ENCODE measurements at places on chromosomes 5 and 9.

GRCh38 chr5:158637039-158637438 is 462.7 kb downstream of the EBF1 start:
- no peak for DNase-seq

DNA sequence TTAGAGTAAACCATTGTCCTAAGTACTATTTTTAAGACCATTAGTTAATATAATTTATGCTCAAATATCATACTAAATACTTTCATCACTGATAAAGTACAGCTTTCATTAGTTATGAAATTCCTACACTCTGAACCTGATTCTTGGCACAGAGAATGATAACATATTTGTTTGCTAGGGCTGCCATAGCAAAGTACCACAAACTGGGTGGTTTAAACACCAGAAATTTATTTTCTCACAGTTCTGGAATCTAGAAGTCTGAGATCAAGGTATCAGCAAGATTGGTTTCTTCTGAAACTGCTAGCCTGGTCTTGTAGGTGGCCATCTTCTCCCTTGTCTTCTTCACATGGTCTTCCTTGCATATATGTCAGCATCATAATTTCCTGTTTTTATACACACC is 608.4 kb downstream of the TLE1 start:
- no peak for DNase-seq

DNA sequence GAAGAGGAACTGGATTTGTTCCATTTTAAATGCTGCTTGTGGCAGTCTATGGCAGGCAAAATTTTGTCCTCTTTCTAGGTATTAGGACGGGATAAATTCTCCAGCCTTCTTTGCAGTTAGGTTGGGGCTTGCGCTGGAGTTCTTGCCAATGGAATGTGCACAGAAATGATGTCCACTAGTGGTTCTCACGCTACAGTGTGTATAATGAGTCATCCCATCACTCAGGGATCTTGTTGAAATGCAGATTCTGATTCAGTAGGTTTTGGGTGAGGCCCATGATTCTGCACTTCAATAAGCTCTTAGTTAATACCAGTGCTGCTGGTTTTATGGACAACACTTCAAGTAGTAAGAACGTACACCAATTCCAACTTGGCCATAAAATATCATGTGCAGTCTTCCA is 317.6 kb upstream of the KLF4 start:
- DNase-seq = no peak

GRCh38 chr5:122405751-122406150 is 93.7 kb downstream of the SNCAIP start:
- no peak for DNase-seq

DNA sequence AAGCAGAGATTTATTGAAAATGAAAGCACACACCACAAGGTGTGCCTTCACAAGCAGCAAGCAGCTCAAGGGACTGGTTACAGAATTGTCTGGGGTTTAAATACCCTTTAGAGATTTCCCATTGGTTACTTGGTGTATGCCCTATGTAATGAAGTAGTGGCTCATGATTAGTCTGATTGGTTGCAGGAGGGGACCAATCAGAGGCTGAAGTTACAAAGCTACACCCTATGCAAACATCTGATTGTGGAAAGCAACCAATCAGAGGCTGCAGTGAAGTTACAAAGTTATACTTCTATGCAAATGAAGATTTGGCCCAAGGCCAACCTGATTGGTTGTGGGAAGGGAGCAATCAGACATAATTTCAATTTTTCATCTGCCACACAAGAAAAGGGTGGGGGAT is 119.9 kb downstream of the C9orf152 start:
- DNase-seq = no peak

DNA sequence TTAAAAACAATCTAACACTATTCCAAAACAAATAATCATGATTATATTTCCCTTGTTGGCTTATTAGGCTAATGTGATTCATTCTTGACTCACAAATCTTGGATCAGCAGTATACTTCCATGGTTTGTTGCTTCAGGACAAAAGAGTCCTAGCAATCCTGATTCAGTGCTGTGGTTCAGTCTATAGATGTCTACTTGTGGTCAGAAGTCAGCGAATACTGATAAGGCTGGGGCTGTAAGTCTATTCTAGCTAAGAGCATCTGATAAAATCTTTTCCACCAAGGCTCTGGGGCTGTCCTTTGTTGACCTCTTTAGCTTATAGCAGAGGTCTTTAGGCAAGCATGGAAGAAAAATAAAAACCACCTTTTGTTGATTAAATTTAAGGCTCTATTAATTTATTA is 4.4 kb upstream of the SMIM3 start:
- DNase-seq = no peak

- no peak for DNase-seq
These were observed 43.2 kb downstream of the PSMB7 start for GRCh38 chr9:124372038-124372437.

DNA sequence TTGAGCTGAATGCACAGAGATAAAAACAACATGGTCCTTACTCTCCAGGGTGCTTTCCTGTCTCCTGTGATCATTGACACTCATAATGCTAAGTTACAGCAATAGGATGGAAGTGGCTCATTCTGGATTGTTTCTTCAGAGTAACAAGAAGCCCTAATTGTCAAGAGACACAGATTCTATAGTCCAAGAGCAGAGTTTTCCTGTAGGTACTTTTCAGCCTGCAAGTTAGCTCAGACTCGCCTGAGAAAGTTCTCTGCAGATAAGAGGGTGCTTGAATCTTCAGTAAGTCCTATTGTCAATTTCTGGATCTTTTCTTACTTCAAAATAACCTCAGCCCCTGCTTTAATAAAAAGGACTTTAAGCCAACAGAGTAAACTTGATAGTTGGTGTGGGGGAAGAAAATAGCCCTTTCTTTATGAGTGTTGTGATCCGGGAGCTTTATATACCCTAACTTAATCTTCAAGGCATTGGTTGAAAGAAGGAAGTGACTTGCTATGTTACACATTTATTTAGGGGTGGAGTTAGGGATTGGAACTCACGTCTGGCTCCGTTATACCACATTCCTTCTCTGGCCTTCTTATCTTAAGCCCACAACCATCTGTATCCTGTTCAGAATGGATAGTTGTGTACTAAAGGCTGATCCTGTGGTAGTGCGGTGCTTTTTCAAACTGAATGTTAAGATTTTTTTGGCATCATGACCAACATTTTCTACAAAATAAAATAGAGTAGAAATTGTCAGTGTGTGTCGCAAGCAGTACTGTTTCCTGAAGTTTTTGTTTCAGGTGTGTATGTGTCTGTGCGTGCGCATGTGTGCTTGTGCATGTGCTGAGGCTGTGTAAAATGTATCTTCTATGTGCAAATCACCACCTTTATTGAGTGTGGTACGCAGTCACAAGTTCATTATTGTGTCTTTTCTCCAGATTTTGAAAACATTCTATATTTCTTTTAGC is 173.9 kb downstream of the WDR70 start:
- DNase-seq = no peak

DNA sequence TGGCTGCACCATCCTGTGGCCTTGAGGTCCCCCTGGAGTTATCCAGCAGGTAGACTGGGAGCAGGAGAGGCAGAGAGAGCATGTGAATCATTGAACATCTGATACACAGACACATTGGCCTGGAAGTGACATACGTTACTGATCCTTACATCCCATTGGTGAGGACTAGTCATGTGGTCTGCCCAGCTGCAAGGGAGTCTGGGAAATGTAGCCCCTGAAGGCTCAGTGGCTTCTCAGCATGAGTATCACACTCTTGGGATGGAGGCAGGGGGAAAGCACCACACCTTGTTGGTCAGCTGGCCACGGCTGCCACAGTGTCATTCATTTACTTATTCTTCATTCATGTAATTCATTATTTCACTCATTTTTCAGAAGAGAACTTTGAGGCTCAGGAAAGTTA is 13.3 kb upstream of the KCNMB1 start:
- DNase-seq = peak; percentile 9

GRCh38 chr5:31407921-31408693 is 123.8 kb downstream of the DROSHA start:
- no peak for DNase-seq

DNA sequence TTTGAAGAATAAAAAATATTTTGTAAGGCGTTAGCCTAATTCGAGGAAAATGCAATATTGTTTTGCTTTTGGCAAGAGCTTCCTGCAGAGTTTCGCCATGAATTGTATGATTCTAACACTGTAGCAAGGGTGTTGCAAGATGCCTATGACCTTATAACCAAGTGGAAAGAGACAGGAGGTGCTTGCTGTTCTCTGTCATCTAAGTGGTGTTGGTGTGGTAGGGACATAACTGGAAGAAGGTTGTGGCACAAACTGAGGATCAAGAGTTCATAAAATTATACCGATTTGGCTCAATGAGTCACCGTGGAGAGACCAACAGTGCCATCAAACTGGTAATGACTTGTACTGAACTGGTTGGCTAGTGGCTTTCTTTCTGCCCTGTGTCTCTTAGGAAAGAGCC is 6.3 kb downstream of the STC2 start:
- DNase-seq = no peak

- no peak for DNase-seq
These were observed 27.8 kb upstream of the SLC6A19 start for GRCh38 chr5:1173485-1174070.

DNA sequence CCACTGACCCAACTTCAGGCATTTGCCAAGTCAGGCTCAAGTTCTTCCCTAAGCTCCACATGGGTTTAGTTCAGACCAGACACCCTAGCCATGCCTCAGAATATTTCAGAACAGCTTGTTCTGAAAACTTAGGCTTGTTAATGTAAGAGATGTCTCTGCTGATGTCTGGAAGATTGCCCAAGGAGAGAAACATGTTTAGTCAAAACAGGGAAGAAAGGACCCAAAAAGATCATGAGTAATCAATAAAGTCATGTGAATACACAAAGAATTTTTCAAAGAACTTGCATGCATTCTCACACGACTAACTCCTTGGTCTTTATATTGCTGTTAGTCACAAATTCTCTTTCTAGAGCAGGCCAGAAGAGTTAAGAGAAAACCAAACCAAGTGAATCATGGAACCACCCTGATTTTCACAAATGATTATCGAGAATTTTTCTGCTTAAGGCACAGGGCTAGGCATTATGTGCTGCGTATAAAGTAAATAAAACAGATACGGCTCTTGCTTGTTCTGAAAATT is 158.1 kb upstream of the HMHB1 start:
- DNase-seq = no peak

- DNase-seq = no peak
These were observed 36.2 kb downstream of the STC2 start for GRCh38 chr5:173291722-173292658.
